ENCODE measurements at places on chromosomes 6 and 20.

DNA sequence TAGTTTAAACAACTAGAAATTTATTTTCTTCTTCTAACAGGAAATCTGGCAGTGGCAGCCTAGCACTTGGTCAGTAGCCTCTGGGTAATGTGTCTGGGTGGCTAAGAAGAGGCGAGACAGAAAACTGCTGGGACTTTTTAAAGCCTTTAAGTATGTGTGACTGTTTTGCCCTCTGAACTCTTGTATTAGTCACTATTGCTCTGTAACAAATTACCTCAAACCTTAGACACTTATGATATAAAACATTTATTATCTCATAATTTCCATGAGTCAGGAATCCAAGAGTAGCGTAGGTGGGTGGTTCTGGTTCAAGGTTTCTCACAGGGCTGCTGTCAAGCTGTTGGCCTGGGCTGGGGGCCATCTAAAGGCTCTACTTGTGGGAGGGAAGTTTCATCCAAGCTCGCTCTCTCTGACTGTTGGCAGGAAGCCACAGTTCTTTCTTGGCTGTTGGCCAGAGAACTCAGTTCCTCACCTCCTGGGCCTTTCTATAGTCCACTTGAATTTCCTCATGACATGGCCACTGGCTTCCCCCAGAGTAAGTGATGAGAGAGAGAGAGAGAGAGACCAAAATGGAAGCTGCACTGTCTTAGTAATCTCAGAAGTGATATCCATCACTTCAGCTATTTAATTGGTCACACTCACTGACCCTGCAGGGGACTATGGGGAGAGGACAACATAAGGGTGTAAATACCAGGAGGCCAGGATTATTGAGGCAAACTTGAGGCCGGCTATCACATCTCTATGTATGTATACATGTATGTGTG lies 17.4 kb upstream of the TBC1D22B start:
- peak; percentile 86 for DNase-seq

DNA sequence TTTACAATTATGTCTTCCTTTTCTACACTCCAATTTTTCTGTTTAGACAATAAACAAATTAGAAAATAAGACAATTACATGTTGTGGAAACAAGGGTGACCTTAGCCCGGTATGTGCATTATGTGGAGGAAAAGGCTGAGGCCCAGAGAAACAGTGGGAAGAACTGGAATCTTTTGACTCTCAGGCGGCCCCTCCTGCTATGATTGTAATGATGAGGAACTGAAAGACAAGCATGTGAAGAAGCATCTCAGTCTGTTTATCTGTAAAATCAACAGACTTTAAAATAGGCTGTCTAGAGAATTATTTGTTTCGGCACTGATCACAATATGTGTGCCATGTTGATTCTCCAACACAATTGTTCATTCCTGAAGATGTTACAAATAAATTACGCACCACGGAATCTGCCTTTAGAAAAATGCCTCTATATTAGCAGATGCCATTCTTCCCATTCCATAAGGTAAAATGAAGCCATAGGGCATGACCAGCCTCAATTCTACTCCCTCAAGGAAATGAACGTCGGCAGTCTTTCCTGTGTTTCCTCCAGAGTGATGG lies 1201.6 kb upstream of the CITED2 start:
- DNase-seq, result no peak

GRCh38 chr6:134422426-134423231 lies 104.7 kb upstream of the SGK1 start:
- peak; percentile 99 for DNase-seq

- no peak for DNase-seq
Observed at GRCh38 chr6:89144354-89144906, 1.4 kb upstream of the PM20D2 start.
